Stomach (tissue), 19 donors: ENCODE measurements at places on chromosomes 1 and 21.
A peak's percentile ranks its signal among the peaks of the same experiment; 100 is the strongest.

- no peak for DNase-seq
These were observed 720 bp downstream of the SUSD4 start for GRCh38 chr1:223363057-223363855.

DNA sequence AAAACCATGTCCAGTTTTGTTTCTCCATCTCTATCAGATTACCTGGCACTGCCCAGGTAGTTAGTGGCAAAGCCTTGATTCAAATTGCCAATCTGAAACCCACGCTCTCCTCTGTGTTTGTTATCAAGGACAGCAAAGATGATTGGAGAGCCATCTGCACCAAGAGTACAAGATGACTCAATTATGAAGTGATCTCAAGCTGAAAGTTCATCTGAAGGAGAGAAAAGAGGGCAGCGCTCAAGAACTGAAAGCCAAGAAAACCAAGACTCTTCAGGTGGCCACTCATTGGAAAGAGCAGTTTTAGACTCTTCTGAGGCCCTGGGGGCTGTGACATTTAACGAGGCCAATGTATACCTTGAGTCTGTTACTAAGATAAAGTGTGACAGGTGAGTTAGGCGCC is 13.8 kb downstream of the RXRG start:
- no peak for DNase-seq

- DNase-seq = no peak
These were observed 60.1 kb upstream of the LAMC2 start for GRCh38 chr1:183126000-183126366.

GRCh38 chr1:57192222-57192621 is 226.4 kb upstream of the C8B start:
- DNase-seq = no peak

DNA sequence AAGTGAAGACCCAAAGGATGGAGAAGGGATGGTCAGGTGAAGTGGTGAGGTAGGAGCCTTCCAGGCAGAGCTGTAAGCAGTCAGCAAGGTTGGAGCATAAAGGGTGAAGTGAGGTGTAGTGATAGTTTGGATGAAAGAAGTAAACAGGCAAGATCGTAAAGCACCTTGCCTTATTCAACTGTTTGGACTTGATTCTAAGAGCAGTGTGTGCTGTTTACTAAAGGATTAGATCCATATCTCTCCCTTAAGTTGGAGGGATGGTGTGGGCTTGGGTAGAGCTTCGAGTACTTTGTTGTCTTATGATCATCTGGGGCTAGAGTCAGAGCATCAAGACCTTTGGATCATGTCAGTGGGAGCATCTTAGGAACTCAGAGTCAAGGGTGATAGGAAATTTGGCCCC is 39.8 kb upstream of the CD34 start:
- no peak for DNase-seq

DNA sequence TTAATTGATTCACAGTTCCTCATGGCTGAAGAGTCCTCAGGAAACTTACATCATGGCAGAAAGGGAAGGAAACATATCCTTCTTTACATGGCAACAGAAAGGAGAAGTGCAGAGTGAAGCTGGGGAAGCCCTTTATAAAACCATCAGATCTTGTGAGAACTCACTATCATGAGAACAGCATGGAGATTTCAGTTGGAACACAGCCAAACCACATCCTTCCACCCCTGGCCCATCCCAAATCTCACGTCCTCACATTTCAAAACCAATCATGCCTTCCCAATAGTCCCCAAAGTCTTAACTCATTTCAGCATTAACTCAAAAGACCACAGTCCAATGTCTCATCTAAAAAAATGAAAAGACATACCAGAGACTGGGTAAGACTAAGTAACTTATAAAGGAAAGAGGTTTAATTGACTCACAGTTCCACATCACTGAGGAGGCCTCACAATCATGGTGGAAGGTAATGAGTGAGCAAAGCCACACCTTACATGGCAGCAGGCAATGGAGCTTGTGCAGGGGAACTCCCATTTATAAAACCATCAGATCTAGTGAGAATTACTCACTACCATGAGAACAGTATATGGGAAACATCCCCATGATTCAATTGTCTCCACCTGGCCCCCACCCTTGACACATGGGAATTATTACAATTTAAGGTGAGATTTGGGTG is 105.2 kb downstream of the MRPL39 start:
- peak; percentile 11 for DNase-seq

GRCh38 chr1:43348343-43348808 is 10.4 kb upstream of the CDC20 start:
- DNase-seq = peak; percentile 84

- no peak for DNase-seq
These were observed 3.9 kb downstream of the CD53 start for GRCh38 chr1:110876748-110877341.

DNA sequence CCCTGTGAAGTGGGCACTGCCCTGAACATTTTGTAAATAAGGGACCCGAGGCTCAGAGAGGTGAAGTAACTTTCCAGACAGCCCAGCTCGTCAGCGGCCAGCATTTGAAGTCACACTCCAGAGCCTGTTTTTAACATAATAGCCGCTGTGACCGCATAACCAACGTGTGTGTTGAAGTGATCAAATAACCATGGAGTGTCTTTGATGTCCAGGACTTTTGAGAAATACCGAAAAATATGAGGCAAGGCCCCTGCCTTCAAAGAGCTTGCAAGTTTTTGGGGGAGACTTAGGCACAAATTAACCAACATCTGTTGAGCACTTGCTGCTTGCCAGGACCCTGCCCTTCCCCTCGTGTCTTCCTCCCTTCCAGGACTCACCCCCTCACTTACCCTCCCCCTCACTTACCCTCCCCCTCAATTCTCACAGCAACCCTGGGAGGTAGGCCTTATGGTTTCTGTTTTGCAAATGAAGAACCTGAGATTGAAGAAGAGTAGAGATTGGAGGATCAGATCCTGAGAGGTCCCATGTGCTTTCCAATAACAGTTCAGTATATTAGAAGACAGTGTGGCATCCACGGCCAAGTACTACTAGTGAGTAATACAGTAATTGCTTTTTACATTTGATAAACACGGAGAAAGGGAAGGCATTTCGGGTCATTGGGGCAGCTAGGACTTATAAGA is 1.3 kb upstream of the SLC16A1 start:
- peak; percentile 74 for DNase-seq

GRCh38 chr1:85581802-85582686 is 1.5 kb downstream of the CCN1 start:
- no peak for DNase-seq

DNA sequence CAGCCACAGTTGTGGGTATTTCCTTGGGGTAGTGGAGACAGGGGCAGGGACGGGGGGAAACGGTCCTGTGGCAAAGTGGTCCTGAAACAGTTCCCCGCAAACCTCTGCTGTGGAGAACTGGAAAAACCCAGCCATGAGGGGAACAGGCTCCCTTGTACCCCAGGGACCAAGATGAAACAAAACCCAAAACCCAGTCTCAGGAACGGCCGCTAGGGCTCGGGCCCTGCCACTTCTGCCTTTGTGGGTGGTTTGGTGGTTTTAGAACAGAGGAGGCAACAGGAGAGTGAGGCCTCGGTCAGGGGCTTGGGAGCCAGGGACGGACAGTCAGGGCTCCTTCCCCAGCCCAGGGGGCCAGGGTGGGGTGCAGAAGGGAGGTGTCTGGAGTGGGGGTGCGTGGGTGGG is 24.8 kb upstream of the EDN2 start:
- DNase-seq = no peak

GRCh38 chr1:29245261-29245660 is 8.9 kb downstream of the PTPRU start:
- DNase-seq = no peak

DNA sequence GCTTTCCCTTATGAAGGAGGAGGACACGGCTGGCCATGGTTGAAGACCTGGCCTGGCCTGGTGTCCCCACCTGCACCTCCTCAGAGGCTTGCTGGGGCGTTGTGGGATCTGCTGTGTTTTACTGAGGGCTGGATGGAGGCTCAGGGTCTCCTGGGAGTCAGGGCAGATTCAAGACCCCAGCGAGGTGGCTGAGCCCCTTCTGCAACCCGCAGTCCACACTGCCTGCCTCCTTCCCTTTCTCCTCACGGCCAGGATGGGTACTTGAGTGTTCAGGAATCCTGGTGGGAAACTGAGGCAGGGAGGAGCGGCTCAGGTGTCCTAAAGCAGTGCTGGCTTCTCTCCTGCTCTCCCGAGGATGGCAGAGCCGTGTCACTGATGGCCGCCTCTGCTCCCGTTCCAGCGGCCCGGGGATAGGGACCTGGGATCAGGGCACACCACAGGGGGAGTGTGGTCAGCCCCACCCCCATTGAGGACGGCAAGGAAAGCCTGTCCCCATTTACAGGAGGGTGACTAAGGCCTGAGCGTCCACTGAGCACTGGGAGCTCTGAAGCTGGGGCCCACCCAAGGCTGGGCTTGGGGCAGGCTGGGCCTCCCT is 47.5 kb downstream of the TRPM2 start:
- no peak for DNase-seq

GRCh38 chr21:16073586-16073985 is 343.8 kb downstream of the USP25 start:
- no peak for DNase-seq

DNA sequence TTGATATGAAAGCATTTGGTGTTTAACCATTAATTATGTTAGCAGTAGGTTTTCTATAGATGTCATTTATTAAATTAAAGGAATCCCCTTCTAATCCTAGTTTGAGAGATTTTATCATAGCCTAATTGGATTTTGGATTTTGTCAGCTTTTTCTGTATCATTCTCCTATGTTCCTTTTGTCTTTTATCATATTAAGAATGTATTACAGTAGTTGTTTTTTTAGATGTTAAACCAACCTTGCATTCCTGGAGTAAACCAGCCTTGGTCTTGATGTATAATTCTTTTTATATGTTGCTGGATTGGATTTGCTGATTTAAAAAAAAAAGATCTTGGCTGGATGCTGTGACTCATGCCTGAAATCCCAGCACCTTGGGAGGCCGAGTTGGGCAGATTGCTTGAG is 5.6 kb downstream of the SETDB1 start:
- DNase-seq = peak; percentile 28

DNA sequence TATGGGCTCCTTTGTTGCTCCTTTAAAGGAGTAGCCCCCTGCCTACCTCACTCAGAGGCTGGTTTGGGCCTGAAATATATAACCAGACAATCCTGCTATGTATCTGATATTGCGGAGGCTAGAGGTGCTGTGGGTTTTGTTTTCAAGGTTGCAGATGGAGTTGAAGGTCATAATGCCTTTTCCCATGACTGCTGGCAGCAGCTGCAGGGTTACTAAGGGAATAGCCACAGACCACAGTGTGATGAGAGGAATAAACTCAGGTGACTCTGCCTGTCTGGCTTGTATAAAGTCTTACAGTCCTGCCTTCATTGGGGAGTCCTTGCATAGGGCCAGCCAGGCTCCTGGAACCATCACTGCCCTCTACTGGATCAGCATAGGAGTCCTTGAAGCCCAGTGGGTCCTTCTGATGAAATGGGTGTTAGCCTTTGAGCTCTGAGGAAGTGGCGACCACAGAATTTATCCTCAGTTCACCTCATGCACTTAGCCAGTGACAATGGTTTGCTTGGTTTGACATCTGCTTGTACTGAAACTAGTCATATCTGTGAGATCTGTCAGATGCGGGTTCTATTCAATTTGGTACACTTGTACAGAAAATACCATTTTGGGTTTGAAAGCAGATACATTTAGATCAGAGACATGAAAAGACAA is 174.4 kb upstream of the HMCN1 start:
- peak; percentile 69 for DNase-seq

DNA sequence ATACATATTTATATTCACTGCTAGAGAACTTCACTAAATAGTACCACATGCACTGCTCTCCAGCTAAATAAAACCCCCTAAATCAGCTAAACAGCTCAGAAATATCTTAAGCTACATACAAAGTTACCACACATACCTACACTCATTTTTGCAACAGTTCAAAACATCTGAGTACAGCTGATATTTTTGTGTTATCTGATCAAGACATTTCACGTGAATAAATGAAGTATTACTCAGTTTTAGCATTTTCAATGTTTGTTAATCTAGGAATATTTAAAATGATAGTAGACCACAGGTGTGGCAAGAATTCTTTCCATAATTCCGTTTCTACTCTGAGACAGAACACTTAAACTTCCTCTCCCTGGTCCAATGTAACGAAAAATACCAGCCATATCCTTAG is 20.8 kb downstream of the EVI5 start:
- DNase-seq = no peak

DNA sequence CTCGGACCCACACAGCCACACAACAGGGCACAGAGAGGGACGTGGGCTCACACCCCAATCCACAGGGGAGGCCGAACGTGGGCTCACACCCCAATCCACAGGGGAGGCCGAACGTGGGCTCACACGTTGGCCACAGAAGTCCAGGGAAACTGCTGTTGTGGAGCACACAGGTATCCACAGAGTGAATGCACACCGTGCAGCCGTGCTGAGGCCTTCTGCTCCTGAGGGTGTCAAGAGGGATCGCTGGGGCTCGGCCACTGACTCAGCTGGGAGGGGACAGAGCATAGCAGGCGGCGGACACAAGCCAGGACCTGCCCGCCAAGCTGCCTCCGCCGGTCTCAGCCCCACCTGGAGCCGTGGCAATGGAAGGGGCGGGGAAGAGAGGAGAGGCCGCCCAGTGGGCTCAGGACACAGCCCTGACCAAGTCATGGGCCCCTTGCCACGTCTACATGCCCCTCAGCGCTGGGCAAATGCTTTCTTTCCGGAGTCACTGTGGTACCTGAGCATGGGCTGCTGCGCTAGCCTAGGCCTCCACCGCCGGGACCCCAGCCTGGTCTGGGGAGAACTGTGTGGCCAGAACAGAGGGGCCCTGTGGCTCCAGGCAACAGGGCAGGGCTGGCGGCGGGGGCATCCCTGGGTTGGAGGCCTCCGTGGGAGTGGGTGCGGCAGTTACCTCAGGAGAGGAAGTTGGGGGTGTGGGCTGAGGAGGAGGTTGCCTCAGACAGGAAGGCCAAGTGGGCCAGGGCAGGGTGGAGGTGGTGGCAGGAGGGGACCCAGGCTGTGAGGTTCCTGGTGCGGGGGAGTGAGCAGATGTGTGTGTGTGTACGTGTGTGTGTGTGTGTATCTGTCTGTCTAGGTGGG is 1.2 kb downstream of the SYTL1 start:
- DNase-seq = peak; percentile 81

- DNase-seq = no peak
These were observed 103.1 kb upstream of the USP24 start for GRCh38 chr1:55318116-55318817.

GRCh38 chr1:182621906-182622305 is 17.7 kb upstream of the RGS16 start:
- DNase-seq = no peak

DNA sequence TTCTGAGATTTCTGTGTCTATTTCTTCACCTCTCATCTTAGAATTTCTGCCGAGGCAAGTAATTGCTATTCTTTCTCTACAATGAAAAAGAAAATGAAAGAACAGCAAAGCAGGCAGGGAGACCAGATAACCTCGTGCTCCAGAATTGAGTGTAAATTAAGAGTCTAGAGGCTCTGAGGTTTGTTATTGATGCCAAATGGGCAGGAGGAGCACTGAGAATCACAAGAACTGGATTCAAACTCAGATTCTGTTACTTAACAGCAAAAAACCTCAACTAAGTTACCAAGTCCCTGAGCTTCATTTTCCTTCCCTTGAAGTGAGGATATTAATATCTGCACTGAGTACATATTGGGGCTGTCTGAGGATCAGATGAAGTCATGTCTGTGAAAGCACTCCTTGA is 5.5 kb upstream of the DDR2 start:
- DNase-seq = peak; percentile 13

GRCh38 chr1:240031414-240031813 is 60.3 kb upstream of the FMN2 start:
- DNase-seq = no peak

GRCh38 chr1:92307980-92308379 is 9.1 kb downstream of the RPAP2 start:
- DNase-seq = no peak

- no peak for DNase-seq
These were observed 486.3 kb downstream of the PTBP2 start for GRCh38 chr1:97207868-97208267.
